Smooth muscle cell of bladder (primary cell): ENCODE measurements at places on chromosomes 6 and 20. TPM values are rescaled to one million over a fixed set of nuclear protein-coding genes. Genes with fewer than 3 reads are reported as not detected.

The FAM162B gene
- 1.4 and 1.8 TPM in 2 replicates for total RNA-seq

The ASIP gene
- total RNA-seq, result not detected in 2 replicates

The PRND gene
- 0.14 and 0.18 TPM in 2 replicates for total RNA-seq

The BMP5 gene
- total RNA-seq, result under 0.01 and 2.1 TPM in 2 replicates

The THEMIS gene
- under 0.01 TPM in 1 of 2 replicates, not detected in the other for total RNA-seq

The LRFN2 gene
- not detected in 2 replicates for total RNA-seq

The CTSZ gene
- 144 and 195 TPM in 2 replicates for total RNA-seq

The AKIRIN2 gene
- 12.4 and 13.3 TPM in 2 replicates for total RNA-seq

The EPHA7 gene
- under 0.01 and 0.37 TPM in 2 replicates for total RNA-seq

The GRIK2 gene
- 1.3 and 3.5 TPM in 2 replicates for total RNA-seq

The TRIM31 gene
- not detected in 2 replicates for total RNA-seq

The AIF1 gene
- not detected in 2 replicates for total RNA-seq

The GRM1 gene
- total RNA-seq, result under 0.01 TPM in 2 replicates

The WFDC8 gene
- not detected in 2 replicates for total RNA-seq

The PNRC1 gene
- 58.0 and 61.3 TPM in 2 replicates for total RNA-seq

The CPXM1 gene
- 0.71 and 1.2 TPM in 2 replicates for total RNA-seq

The MCHR2 gene
- total RNA-seq, result not detected in 2 replicates

The SLC22A16 gene
- not detected in 2 replicates for total RNA-seq

The CTCFL gene
- not detected in 2 replicates for total RNA-seq

The CDH4 gene
- total RNA-seq, result 0.18 and 0.71 TPM in 2 replicates

The OR2B2 gene
- total RNA-seq, result not detected in 2 replicates

The TFAP2A gene
- total RNA-seq, result under 0.01 TPM in 2 replicates
